ENCODE measurements at places on chromosomes 1 and 21. TPM values are rescaled to one million over a fixed set of nuclear protein-coding genes. Genes with fewer than 3 reads are reported as not detected.

The A3GALT2 gene
- not detected for total RNA-seq

The CD101 gene
- total RNA-seq: 0.28 TPM

DNA sequence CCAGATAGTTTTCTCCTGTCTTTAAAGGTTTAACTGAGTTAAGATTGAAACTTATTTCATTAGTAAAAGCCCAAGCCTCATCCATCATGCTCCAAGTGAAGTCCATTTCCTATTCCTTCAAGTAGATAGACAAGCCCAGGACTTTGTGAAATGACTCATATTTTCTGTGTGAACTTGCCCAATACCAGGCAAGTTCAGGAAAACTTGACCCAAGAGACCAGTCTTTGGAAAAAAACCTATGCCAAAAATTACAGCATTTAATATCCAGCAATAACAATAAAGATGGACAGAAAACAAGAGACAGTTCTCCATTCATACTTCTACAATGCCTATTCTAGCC is 405 bp upstream of the RAB29 start:
- no peak for DNase-seq

- DNase-seq: peak; percentile 46
These were observed 975.6 kb downstream of the NCAM2 start for GRCh38 chr21:21973806-21974205.

DNA sequence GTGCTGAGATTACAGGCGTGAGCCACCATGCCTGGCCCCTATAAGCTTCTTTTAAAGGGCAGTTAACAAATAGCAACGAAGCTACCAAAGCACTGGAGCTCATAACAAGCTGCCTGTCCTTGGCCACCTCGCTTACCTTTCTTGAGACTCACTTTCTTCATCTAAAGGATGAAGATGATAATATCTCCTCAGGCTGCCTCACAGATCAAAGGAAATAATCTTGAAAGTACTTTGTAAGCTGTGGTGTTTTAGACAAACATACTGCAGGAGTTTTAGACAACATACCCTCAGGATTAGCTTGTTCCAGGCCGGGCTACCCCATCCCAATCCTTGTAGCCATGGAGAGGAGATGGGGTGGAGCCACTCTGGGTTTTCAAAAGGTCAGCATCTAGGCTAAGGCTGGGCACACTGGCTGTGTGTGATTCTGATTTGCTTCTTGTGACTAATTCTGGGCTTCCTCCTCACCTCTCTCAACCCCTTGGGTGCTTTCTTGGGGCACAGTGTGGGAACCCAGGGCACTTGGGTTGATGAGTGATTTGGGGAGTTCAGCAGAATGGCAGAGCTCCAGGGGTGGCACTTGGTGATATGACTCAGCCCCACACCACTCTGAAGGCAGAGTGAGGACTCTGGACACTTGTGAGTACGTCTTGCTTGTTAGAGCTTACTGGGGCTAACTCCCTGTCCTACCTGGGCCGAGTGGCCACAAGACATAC is 5.2 kb downstream of the GPR25 start:
- DNase-seq: no peak

- DNase-seq: no peak
These were observed 129.5 kb downstream of the CAMTA1 start for GRCh38 chr1:6914706-6915105.

GRCh38 chr1:78304761-78305160 is 186.0 kb upstream of the PTGFR start:
- DNase-seq: no peak

DNA sequence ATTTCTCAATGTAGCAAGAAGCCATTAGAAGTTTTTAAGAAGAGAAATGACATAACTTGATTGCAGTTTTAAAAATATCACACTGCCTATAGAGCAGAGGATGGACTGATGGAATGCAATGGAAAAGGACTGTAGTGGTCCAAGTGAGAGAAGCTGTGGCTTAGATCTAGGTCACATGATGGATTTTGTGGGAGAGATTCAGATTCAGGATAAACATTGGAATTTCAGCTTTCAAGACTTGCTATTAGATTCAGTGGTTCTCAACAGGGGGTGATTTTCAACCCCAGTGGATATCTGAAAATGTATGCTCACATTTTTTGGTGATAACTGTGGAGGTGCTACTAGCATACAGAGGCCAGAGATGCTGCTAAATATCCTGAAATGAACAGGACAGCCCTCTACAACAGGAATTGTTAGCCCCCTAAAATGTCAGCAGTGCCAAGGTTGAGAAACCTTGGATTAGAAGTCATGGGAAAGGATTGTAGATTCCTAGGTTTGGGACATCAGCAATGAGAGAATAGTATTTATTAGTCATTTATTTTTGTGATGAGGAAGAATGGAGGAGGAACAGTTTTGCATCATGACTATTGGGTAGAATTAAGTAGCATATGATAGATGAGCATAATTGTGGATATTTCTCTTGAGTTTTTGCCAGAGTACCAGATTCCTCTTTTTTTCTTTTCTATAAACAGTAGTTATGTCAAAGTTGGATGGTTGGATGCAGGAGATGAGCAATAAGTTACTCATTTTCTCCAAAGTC is 30.1 kb upstream of the KCNK2 start:
- no peak for DNase-seq

- DNase-seq: no peak
These were observed 110.1 kb downstream of the GRIK1 start for GRCh38 chr21:29829564-29830275.

DNA sequence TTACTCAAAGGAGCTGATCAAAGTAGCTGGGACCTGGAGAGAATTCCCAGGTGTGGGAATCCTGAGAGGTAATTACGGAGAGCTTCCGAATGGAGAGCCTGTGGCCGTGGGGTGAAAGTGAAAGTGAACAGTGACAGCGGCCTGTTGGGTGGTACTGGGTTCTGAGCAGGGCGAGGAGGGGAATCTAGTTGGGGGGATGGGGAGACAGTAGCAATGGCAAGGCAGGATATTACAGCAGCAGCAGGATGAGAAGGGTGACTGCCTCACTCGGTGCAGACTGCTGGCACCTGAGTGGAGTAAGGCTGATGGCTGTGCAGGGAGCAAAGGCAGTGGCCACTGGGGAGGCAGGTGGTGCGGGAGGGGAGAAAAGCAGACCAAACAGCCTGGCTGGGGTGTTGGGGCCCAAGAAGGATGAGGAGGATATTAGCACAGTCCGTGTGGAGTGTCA is 70.3 kb upstream of the PRDX6 start:
- no peak for DNase-seq

- DNase-seq: no peak
These were observed 17.4 kb upstream of the SHE start for GRCh38 chr1:154519591-154519991.

GRCh38 chr1:230610589-230610988 is 31.7 kb upstream of the COG2 start:
- DNase-seq: no peak

DNA sequence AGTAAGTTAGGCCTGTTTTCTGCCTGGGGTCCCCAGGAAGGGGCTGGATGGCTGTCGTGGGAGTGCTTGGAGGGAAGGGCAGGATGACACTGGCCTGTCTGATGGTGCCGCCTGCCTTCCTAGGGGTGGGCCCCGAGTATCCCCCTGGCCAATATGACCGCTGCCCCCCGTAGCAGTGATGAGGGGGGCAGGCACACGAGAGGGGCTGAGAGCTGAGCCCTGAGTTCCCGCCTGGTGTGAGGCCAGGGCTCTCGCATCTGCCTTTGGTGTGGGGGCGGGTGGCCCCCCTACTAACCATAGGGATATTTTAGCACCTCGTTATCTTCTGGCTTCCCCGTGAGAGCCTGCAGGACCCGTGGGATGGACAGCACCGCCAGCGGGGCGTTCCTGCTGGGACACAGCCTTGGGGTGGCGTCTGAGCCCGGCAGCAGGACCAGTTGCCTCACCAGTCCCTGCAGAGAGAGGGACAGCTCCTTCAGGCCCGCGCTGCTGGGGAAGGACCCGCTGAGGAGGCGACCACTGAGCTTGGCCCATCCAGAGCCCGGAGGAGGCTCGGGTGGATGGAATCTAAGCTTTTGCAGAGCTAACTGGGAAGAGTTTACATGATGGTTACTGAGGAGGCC is 10.4 kb downstream of the KRTAP10-1 start:
- DNase-seq: no peak
